SK-N-SH treated with all-trans-retinoic acid at 6 μM for 48 hours (cell line): ENCODE measurements at places on chromosomes 16 and 17.
A peak's percentile ranks its signal among the peaks of the same experiment; 100 is the strongest.

- ATAC-seq, result peak; percentile 15
Measured at GRCh38 chr17:8629371-8630226, 926 bp downstream of the MYH10 start.

GRCh38 chr17:44708401-44709263, at the start of gene DBF4B:
DBF4B (plus strand) TSS chr17:44708665; CDS start chr17:44708821, 156 bp downstream.
- peak; percentile 84 for ATAC-seq

GRCh38 chr16:76294396-76295214, 17.4 kb downstream of the CNTNAP4 start:
- no peak for ATAC-seq

- ATAC-seq, result no peak
Measured at GRCh38 chr16:4376893-4377572, 5.4 kb downstream of the VASN start.

- ATAC-seq, result no peak
Measured at GRCh38 chr17:8021565-8022359, 17.1 kb upstream of the ALOX15B start.

DNA sequence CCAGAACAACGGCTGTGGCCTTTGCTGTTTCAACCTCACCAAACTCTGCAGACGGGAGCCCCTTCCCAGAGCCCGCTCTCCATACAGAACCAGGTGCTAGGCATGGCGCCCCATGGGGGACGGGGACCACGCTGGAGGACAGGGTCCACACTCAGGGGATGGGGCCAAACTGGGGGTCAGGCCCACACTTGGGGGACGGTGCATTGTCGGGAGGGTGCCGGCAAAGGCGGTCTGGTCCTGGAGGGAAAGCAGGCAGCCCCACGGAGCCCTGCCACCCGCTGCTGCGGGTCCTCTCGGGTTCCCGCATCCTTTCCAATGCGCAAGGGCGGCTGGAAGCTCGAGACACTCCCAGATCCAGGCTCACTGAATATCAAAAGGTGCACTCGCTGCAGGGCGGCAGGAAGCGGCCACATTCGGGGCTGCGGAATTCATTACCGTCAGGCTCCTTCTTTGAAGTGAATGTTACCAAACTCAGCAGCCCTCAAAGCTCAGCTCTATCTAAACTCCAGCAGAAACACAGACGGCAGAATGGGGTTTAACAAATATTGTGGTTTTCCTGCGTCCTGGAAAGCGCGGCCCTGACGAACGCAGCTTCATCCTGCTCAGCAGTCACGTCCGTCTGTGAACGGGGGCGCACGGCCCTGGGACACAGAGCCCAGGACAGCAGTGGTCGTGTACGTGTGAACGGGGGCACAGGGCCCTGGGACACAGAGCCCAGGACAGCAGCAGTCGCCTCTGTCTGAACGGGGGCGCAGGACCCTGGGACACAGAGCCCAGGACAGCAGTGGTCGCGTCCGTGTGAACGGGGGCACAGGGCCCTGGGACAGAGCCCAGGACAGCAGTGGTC, 41.3 kb downstream of the LMF1 start:
- ATAC-seq, result no peak

DNA sequence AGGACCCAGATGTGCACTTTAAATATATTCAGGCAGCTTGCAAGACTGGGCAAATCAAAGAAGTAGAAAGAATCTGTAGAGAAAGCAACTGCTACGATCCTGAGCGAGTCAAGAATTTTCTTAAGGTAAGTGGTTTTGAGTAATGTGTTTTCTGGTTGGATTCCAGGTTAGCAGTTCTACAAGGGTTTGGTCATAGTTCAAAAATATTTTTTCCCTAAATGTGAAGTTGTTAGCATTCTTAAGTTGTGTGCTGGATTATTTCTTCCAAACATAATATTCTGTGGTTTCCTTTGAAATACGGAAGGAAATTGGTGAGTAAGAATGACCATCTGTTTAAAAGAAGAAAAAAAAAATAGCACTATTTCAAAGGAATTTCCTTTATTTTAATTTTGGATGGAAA, 38.4 kb downstream of the PTRH2 start:
- peak; percentile 86 for ATAC-seq

- peak; percentile 36 for ATAC-seq
Measured at GRCh38 chr17:17822189-17822588, 14.6 kb downstream of the SREBF1 start.

DNA sequence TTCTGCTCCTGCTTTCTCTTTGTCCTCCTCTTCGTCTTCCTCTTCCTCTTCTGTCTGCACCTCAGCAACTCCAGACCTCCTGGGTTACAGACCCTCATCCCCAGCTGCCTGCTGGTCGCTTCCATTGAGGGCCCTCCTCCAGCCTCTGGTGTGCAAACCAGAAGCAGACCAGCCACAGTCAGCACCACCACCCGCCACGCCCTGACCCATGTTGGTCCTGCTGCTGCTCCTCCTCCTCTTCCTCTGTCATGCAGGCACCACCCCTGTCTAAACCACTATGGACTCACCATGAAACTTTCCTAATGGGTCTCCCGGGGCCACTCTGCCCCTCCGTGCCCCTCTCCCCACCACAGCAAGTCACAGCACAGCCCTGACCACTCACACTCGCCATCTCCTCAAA, 11.4 kb upstream of the OGFOD3 start:
- no peak for ATAC-seq

DNA sequence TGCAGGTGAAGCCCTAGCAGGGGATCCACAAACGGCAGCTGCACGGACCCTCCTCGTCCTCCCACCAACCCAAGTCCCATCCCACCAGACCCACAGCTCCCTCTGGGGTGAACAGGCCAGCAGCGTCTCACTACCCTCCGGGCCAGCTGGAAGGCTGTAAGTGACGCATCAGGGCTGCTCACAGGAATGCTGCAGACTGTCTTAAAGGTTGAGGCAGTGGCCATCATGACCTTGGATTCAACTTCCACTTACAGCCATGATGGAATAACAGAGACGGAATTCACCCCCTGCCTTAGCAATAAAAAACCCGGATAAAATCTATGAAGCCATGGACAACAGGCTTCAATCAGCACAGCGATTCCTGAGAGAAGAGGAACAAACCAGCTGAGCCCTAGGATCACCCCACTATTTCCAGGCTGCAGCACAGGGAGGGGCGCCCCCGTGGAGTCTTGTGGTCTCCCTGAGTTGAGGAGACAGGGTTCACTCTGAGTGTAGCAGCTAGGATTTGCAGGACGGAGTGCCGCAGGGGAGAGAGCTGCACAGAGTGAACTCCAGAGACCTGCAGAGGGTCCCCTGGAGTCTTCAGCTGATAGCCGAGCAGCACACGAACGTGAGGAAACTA, 10.5 kb downstream of the FAM83G start:
- no peak for ATAC-seq

DNA sequence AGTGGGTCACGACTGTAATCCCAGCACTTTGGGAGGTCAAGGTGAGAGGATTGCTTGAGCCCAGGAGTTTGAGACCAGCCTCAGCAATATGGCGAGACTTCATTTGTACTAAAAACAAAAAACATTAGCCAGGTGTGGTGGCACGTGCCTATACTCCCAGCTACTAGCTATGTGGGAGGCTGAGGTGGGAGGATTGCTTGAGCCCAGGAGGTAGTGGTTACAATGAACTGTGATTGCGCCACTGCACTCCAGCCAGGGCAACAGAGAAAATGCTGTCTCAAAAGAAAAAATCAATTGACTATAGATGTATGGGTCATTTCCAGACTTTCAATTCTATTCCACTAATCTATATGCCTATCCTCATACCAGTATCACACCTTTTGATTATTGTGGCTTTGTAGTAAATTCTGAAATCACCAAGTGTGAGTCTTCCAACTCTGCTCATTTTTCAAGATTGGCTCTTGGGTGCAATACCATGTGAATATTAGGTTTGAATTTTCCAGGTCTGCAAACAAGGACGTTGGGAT, 27.2 kb upstream of the CEP20 start:
- ATAC-seq, result no peak

DNA sequence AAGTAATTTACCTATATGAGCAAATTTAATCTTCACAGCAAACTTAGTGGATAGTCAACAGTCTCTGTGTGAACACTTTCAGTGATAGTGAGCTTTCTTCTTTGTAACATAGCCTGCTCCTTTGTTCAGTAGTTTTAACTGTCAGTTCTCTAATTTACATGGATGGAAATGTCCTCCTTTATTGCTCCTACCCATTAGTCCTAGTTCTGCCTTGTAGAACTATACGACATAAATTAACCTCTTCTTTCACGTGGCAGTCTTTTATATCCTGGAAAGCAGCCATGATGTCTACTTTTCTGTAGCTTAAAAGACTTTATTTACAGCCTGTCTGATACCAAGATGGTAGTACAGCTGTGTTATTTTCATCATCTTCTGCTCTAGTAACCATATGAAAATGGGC, 143.6 kb downstream of the TANC2 start:
- ATAC-seq, result no peak

- no peak for ATAC-seq
Measured at GRCh38 chr17:31586946-31587345, 195.5 kb downstream of the RAB11FIP4 start.

- ATAC-seq, result no peak
Measured at GRCh38 chr16:11118479-11118878, 137.5 kb downstream of the SOCS1 start.

DNA sequence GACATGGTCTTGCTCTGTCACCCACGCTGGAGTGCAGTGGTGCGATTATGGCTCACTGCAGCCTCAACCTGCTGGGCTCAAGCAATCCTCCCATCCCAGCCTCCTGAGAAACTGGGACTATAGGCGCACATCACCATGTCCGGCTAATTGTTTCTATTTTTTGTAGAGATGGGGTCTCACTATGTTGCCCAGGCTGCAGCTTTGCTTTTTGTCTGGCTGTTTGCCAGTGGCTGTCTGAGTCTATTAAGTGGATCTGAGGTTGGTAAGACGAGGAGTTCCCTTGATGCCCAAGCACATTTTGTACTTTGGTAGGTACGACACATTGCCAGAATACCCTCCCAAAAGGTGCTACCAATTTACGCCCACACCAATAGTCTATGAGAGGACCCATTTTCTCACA, 5.1 kb downstream of the TBX21 start:
- no peak for ATAC-seq

DNA sequence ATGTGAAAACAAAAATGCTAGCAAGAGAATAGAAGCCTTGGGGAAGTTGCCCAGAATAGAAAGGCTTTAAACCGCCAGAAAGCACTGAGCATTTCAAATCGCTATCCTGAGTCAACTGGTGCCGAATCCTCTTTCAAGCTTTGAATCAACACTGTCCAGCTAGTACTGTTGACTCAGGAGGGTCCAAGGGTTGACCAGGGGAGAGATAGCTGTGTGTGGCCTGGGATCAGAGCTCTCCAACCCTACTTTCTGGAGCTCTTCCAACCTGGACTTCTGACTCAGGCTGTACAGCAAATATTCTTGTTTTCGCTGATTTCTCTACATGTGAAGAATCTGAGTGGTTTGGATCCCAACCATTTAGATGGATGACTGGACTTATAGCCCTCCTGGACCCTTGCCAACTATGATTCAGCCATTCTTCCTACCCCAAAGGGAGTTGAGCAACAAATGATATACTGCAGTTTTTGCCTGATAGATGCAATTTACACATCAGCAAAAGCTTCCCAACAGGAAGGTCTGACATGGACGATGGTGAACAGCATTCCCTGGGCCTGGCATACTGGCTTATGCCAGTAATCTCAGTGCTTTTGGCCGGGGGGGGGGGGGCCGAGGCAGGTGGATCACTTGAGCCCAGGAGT, 154.0 kb upstream of the SDK2 start:
- ATAC-seq, result no peak

DNA sequence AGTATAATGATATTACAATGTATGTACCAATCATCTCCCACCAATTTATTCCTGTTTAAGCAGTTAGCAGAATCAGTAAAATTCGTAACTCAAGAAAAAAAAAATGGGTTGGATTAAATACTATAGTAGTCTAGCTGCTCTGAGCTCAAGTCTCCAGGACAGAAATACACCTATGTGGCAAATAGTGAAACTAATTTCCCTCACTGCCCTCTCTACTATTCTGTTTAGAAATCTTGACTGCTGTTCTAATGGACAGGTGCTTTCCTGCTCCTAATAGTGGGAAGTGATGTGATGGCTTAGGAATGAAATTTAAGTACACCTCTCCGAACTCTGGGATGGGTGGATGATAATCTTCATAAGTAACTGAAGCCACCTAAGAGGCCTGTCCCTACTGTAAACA, 175.7 kb downstream of the KCNJ2 start:
- peak; percentile 55; the same call in 2 of the 3 replicates for ATAC-seq

GRCh38 chr16:57071831-57072582, 20.4 kb upstream of the CPNE2 start:
- ATAC-seq, result peak; percentile 75

GRCh38 chr17:12814718-12815117, 25.4 kb downstream of the ARHGAP44 start:
- ATAC-seq, result no peak

DNA sequence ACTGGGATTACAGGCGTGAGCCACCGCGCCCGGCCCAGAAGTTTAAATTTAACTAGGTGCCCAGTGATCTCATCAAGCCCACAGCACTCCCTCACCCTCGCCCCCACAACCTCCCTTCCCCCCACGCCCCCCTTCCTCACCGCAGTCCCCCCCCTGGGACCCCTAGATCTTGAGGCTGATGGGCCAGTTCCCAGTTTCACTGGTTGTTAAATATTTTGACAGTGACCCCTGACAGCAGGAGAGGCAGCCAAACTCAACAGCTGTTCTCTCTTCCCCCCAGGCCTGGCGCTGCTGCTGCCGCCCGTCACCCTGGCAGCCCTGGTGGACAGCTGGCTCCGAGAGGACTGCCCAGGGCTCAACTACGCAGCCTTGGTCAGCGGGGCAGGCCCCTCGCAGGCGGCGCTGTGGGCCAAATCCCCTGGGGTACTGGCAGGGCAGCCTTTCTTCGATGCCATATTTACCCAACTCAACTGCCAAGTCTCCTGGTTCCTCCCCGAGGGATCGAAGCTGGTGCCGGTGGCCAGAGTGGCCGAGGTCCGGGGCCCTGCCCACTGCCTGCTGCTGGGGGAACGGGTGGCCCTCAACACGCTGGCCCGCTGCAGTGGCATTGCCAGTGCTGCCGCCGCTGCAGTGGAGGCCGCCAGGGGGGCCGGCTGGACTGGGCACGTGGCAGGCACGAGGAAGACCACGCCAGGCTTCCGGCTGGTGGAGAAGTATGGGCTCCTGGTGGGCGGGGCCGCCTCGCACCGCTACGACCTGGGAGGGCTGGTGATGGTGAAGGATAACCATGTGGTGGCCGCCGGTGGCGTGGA, 15.6 kb downstream of the QPRT start:
- ATAC-seq, result no peak

DNA sequence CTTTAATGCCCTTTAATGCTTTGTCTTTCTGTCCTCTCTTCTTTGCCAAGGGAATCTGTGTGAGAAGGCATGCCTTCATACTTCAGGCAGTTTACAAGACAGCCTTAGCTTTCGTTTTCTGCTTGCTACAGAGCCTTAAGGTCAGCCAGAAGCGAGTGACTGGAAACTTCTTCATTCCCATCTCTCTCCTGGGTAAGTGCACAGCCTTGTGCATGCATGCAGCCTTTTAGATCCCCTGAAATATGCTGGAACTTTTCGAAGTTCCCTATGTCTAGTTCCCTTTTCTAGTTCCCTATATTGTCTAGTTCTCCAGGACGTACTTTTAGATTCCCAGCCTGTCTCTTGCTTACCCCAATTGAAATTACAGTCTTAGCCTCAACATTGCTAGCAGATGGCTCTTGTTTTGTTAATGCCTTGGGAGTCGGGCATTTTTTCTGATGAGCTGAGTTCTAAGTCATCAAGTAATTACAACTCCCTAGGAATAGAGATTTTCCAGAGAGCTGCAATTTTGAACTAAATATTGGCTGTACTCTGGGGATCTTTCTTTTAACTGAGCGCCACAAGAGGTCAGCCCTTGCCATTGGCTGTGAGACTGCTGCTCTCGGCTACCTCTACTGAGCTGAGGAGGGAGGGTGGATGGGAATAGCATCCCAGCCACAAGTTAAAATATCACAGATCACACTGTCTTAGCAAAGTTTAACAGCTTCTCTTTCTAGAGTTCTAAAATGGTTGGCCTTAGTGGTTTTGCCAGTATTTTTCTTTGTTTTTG, 22.7 kb upstream of the PPM1D start:
- ATAC-seq, result peak; percentile 49
